Transverse colon (tissue), 4 donors: ENCODE measurements at places on chromosomes 3 and 15. TPM values are rescaled to one million over a fixed set of nuclear protein-coding genes. Genes with fewer than 3 reads are reported as not detected.

- no peak for DNase-seq
Measured at GRCh38 chr15:82309802-82310201, 39.5 kb downstream of the GOLGA6L10 start.

DNA sequence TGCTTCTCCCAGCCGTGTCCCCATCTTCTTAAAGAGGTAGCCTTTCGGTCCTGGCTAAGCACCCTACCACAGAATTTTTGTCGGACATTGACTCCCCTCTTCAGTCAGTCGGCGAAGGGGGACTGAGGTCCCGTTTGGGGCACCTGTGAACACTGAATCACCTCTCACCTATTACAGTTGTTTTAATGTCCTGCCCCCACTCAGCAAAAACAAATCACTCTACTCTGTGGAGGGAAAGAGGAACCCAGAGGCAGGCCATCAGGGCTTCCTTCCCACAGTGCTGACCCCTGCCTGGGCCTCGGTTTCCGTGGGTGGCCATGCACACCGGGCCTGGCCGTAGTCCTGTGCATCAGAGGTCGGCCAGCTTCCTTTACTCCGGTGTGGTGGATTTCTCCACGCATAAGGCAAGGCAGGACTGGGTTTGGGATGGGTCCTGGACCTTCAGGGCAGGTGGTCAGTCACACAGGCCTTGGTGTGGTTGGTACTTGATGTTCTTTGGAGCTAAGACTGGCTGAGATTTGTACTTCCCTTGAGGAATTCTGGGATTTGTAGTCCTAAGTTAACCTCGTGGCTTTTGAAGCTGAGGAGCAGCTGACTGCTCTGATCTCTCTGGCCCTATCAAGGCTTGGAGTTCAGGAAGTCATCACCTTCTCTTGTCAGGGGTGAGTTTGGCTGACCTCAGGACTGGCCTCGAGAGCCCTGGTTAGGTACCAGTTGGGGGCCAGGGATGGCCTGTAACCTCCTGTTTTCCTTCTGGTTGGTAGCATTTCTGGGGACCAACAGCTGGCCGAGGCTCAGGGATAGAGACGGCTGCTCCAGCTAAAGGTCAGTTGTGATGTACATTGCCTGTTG lies 627 bp upstream of the FAM131A start:
- no peak for DNase-seq

GRCh38 chr15:76380249-76380648 lies 43.7 kb downstream of the ISL2 start:
- no peak for DNase-seq

DNA sequence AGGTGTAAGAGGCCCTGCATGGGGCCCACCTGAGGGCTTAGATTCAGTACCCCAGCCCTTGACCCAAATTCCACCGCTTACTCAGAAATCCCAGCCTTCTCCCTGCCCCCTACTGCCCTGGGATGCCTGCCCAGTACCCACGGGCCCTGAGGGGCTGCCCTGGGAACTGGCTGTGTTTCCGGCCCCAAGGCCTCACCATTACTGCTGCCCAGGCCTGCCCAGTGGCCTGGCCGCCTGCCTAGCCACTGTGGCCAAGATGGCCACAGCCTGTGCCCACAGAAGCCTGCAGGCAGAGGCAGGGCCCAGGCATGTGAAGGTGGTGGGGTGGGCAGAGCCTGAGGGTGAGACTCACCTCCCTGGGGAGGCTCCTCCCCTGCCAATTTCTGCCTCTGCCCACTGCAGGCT lies 6.1 kb upstream of the PRKCD start:
- DNase-seq: no peak

GRCh38 chr3:193662757-193663322 lies 69.8 kb downstream of the OPA1 start:
- no peak for DNase-seq

DNA sequence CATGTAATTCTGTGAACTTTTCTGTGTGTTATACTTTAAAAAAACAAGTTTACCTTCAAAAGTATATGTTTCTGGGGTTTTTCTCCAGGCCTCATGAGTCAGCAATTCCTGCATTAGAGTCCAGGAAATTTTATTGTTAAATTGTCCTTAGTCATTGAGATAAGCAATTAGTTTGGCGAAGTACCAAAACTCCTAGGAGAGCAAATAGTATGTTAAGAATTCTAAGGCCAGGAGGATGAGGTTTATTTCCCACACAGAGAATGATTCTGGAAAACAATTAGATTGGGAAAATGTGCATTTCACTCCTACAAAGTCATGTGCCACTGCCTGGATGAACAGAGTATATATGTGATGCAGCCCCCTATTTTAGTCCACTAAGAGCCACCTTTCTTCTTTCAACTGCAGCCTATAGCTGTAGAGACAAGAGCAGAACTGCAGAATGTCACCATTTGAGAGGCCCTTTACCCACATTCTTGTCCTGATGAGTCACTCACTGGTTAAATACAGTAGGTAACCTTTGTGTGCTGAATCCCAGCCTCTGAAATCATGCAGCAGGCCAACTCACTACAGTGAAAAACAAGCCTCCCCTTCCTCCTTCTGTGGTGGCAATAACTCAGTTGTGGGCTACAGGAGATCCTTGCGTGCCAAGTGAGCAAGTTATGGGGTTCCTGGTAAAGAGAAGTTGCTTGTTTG lies 452.8 kb upstream of the THBS1 start:
- DNase-seq: peak; percentile 12

DNA sequence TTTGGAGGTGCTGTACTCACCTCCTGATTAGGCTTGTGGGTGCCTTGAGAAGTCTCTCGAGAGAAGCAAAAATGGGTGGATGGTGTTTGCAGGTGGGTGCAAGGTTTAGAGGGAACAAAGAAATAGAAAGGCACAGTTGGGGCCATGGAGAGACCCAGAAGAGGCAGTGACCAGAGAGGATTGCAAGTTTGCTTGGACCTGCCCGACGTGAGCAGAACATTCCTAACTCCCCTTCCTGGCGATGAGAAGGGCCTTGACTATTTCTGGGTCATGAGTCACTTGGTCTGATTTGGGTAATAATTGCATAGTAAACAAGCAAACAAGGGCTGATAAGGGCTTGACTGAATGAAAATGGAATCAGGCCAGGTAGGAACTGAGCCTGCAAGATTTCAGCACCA lies 7.0 kb upstream of the CTSH start:
- no peak for DNase-seq

- no peak for DNase-seq
Measured at GRCh38 chr15:45048794-45049631, 26.0 kb downstream of the SORD start.

DNA sequence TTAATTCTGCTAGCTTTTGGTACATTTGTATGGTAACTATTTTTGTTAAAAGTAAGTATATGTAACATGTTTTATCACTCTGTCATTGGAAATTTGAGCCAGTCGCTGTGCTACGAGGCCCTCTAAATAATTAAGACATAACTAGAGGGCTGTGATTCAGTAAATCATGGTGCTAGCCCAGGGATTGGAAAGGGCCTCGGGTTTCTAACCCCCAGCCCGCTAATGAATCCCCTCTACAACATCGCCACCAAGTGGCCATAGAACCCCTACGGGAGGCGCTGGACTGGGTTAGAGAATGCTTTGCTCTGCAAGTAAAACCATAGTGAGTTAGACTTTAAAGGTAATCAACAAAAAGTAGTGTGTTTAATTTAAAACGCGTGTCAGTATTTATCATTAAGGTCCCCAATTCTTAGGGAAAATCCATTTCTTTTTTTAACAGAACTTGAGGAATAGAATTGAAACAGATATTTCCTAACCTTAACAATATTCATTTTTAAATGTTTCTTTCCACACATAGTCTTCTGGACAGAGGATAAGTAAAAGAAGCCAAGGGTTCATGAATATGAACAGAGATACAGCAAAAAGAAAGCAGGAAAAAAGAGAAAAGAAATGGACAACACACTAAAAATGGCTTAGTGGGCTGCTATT lies 744.7 kb downstream of the EPHA3 start:
- peak; percentile 32 for DNase-seq

DNA sequence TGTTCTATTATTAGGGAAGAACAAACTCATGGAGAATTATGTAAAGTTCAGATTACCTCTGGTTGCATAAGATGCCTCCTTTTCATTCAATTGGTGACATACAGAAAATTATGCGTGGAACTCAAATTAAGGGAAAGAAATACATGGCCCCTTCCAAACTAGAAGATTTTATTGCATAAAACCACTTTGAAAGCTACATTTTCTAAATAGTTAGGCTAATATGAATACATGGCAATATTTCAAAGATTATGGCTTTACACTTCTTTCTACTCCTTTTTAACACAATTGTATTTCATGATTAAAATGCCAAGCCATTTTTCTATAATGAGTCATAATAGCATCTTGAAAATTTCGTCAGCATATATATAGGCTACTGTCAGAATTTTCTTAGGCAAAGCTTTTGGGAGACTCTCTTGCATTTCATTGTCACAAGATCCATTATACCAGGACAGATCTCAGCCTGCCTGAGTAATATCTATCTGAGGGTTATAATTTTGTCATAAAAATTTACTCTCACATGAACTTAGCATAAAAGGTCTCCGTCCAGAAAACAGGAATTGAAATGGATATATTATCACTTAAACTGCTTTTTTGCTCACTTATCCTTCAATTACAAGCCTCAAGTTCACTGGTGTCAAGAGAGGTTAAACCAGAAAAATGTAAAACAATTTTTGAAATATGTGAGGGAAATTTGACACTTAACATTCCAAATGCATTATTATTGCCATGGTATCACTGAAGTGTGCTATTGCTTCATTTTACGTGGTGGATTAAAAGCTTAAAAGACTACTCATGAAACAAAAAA lies 37.1 kb downstream of the CPA3 start:
- DNase-seq: no peak

DNA sequence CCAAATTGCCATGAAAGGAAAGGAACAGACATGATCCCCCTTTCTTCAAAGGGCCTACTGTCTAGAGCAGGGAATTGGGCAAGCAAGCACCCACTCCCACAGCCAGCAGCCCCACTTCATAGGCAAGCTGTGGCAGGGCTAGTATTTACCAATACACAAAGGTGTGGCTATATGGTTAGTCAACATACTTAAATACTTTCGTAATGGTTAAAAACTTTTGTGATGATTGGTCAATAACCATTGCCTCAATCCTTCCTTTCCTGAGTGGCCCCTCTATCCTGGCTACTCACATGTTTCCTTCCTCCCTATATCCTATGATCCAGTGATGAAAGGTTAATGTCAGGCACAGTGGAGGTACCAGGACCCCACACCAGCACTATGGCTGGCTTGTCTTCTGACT lies 30.1 kb upstream of the ARL8B start:
- no peak for DNase-seq

DNA sequence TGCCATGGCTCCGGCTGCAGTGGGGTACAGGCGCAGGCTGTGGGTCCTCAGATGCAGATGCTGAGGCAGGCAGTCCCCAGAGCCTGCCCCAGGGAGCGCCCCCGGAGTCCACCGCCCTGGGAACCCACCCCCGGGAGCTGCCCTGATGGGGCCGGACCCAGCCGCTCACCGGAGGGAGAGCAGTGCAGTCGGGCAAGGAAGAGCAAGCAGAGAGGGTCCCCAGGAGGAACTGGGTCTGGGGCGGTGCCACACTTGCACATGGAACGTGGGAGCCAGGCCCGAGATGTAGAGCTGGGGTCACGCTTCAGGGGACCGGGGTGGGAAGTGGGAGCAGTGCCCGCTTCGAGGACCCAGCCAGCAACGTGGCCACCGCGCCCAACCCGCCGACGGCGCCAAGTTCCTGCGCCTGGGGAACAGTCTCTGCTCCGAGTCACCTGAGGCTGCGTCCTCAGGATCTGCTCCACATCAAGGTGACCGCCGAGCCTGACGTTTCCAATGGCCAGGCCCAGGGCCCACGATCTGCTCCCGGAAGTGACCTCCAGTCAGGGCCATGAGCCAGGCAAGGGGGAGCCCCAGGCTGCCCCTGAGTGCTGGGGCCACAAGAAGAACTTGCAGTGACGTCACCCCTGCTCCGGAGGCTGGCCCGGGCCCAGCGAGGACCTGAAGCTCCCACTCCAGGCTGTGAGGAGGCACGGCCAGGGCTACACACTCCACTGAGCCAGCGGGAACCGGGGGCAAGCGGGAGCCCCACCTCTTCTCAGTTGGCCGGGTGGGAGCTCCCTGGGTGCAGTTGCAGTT lies 27.0 kb upstream of the TFG start:
- no peak for DNase-seq

DNA sequence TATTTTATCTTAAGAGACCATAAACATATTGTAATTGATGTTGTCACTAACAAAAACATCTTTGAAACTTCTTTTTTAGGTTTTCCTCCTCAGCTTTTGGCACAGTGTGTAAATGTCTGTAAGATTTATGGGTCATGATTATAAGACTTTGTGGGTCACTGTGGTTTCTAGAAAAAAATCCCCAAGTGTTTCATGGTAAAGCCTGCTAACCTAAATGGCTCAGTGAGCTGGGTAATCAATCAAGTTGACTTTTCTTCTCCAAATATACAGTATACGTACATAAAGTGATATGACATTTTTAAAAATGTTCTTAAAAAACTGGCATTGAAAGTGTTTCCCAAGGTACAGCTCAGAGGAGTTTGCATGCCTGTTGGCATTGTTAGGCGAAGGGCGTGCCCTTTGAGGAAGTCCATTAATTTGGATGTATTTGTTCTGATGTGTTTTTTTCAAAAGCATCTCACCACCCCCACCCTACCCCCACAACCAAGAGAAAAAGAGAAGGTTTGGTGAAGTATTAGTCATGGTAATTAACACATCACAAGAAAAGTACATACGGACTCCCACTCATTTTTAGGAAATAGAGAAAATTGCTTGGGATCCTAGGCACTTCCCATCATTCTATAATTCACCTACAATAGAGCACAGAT lies 385.4 kb upstream of the LRRC3B start:
- no peak for DNase-seq

DNA sequence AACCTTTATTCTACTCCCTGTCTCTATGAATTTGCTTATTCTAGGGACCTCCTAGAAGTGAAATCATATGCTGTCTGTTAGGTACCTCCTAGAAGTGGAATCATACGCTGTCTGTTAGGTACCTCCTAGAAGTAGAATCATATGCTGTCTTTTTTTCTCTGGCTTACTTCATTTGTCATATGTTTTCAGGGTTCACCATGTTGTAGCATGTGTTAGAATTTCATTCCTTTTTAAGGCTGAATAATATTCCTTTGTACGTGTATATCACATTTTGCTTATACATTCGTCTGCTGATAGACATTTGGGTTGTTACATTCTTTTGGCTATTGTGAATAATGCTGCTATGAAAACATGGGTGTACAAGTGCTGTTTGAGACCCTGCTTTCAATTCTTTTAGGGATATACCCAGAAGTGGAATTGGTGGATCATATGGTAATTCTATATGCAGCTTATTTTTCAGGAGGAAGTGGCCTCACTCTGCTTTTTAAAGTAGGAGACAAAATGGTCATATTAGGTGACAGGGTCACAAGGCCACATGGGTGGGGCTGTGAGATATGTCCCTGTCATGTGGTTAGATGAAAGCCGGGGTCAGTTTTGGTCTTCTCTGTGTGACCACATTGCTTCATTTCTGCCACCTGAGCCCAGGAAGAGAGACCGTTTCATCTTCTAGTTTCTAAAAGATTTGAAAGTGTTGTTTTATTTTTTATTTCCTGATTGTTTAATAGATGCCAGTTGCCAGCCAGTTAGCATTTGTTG lies 76.7 kb downstream of the FLNB start:
- DNase-seq: no peak

DNAJA4 gene
- 34.9 TPM for total RNA-seq

GHRL gene
- not detected for total RNA-seq

ITIH1 gene
- total RNA-seq: not detected

CACNA2D3 gene
- total RNA-seq: 2.2 TPM

TM6SF1 gene
- not detected for total RNA-seq

DLL4 gene
- 14.2 TPM for total RNA-seq

ZDHHC23 gene
- 22.1 TPM for total RNA-seq
